Activated CD8-positive, alpha-beta memory T cell treated with anti-CD3 and anti-CD28 coated beads for 24 hours (primary cell): ENCODE measurements at places on chromosomes 12 and 14.

DNA sequence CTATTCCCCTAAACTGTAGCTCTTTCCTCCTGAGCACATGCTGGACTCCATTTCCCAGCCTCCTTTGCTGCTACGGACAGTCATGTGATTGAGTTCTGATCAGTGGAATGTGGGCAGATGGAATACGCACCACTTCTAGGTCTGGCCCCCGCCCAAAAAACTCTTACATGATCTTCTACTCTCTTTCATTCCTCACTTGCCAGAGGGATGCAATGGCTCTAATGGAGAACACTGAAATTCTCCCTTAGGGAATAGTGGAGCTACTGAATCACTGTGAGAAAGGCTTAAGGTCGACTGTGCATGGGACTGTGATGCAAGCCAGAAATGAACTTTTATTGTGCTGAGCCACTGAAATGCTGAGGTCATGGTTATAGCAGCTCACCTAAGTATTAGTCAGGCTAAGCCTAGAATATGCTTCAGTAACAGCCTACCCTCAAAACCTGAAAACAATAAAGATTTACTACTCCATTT lies 13.0 kb upstream of the TMED2 start:
- DNase-seq: no peak

DNA sequence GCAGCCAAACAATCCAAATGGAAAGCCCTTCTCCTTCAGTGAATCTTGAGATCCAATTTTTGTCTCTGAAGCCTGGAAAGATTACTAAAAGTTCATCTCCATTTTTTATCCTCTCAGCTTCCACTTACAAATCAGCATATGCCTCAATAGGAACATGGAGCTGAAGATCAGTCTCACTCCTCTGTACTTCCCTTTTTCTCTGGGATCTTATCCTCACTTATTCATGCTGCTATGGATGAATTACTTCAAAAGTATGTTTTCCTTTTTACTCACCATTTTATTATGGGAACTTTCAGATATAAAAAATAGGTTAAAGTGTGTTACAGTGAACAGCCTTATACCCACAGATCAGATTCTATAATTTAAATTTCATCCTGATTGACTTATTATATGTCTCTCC lies 14.4 kb upstream of the NTF3 start:
- DNase-seq: no peak

- no peak for DNase-seq
These were observed 186.2 kb upstream of the C14orf180 start for GRCh38 chr14:104393199-104393897.

- no peak for DNase-seq
These were observed 277.0 kb downstream of the TMEM132C start for GRCh38 chr12:128543971-128544370.

- peak; percentile 69 for DNase-seq
These were observed 183.1 kb downstream of the CAND1 start for GRCh38 chr12:67452119-67452805.

GRCh38 chr14:93007225-93007997 lies 84.5 kb downstream of the CHGA start:
- DNase-seq: no peak

DNA sequence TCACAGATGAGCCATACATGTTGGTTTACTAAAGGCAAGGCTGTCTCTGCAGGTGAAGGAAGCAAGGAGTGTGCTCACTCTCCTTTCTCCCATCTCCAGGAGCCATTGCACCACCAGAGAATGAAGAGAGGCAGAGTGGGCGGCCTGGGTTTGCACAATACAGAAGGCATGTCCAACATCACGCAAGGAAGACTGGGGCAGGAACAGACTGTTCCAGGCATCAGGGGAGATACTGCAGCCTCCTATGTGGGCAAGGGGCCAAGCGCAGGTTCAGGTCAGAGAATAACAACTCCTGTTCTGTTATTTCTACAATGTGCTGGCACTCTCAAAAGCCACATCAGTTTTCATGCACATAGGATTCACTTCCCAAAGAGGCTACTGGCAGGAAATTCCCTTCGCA lies 1.7 kb upstream of the TMEM229B start:
- DNase-seq: no peak

GRCh38 chr12:77238335-77238734 lies 173.0 kb upstream of the E2F7 start:
- no peak for DNase-seq

DNA sequence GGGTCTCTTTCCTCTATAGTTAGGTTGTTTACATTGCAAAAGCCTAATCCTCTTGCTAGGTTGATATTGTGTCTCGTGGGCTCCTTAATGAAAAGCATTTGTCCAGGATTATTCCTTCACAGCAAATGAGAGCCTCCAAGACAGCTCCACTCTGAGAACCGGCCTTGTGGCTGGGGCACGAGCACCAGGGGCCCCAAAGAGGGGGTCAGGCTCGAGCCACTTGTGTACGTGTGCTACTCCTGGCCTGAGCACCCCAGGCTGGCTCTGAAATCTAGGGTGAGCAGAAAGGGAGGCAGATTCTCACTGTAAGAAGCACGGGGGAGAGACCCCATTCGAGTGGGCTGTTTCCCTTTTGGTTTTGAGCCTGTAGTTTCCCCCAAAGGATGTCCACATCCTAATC lies 45.0 kb upstream of the FZD10 start:
- no peak for DNase-seq

DNA sequence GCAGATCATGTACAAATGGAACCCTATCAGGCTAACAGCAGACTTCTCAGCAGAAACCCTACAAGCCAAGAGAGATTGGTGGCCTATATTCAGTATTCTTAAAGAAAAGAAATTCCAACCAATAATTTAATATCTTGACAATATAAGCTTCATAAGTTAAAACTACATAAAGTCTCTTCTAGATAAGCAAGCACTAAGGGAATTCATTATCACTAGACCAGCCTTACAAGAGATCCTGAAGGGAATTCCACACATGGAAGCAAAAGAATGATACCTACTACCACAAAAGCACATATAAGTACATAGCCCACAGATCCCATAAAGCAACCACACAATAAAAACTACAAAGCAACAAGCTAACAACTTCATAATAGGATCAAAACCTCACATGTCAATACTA lies 60.4 kb upstream of the SCAF11 start:
- DNase-seq: no peak

DNA sequence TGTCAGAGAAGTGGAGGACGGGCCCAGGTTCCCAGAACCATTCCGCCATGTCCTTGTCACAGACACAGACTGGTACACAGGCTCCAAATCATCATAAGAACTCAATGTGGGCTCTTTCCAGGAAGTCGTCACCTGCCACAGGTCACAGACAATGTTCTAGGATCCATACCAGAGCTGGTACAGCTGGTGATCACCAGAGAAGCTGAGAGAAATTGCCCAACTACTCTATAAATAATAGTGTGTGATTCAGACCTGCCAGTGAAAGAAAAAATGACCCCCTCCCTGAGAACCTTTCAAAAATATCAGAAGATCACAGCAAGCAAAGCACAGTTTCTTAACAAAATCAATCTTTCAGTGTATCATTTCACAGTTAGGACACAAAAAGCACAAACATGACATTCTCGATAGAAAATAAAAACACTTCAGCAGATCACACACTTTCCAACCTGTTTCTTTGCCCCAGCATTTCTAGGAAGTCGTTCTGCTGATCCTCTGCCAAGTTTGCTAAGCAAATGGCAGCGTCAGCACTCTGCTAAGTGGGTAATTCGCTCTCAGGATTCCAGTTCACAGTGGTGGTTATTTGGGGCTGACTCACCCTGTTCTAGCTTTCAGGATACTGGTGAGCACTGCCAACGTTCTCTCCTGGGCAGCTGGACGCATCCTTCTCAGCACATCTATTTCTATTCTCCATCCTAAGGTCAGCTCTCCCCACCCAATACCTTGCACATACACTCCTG lies 223.3 kb upstream of the SFSWAP start:
- DNase-seq: no peak
